Hematopoietic multipotent progenitor cell treated with erythropoietin and hydrocortisone succinate and interleukin-3 and kit ligand, for 15 days (in vitro differentiated cells): ENCODE measurements at places on chromosomes 1 and 21.

GRCh38 chr21:46153247-46154154 lies 1.9 kb downstream of the FTCD start:
- peak; percentile 54 for DNase-seq

DNA sequence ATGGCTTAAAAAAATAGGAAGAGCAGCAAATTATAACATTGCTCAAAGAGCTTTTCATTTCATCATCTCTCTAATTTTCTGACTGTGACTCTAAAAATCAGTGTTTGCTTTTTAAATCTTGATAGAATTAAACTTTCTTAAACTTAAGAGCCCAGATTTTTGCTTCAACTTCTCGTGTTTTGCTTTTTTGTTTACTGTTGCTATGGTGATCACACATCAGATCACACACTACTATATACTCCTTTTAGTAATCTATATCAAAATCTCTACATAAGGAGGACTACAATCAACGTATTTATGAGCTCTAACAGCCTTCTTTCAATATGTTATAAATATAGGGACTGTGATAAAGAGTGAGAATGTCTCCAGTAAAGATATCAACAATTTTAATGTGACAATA lies 537.3 kb downstream of the KCNT2 start:
- DNase-seq = no peak

DNA sequence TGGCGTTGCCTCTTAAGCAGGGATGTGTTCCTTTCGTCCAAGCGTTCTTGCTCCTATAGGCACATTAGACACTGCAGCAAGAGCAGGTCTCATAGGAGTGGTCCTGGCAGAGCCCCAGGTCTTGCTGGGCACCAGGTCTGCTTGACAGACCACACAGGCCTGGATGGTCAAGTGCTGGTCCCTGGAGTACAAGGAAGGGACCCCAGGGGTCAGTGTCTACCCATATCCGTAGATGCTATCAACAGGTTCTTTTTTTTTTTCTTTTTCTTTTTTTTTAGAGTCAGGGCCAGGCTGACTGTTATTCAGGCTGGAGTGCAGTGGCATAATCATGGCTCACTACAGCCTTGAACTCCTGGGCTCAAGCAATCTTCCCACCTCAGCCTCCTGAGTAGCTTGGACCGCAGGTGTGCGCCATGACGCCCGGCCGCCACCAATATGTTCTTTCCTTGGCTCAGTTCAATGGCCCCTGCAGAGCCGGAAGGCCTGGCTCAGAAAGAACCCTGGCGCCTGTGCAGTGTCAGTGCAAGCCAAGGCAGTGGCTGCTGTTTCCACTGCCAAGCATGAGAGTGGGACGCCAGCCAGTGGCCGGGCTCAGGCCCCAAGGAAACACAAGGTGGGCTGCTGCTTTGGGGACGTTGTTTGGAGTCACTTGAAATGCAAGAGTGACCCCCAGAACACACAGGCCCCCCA lies 10.0 kb upstream of the TNFRSF8 start:
- DNase-seq = no peak

DNA sequence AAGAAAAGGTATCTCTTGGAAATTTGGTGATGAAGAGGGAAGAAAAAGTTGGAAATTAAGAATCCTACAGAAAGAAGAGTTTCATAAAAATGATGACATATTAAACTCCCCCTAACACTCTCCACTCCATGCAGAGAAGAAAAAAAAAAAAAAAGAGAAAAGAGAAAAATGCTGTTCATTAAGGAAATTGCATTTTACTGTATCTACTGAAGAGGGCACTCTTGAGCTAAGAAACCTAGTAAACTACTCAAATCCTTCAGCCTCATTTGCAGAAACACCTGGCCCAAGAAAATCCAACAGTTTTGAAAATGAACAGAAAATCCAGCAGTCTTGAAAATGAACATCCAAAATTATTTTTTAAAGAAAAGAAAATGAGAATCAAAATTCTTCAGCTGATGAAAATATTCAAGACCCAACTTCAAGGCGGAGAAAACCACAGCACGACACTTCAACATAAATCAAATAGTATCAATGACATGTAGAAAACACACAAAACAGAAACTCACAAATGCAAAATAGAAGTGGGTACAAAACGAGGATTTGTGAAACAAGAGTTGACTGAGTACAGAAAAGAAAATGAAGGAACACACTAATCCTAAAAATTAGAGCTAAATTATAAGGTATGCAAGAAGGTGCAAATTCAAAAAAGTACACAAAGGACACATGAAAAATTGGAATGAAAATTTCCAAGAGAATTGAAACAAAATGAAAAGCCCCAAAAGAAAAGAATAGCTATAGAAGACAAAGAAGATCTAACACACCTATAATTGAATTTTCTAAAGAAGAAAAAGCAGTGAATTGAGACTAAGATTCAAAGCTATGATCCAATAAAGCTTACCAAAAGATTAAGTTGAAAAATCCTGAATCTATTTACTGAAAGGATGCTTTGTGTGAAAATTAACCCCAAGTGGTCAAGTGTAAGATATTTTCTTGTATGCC lies 73.2 kb upstream of the DNAJC6 start:
- DNase-seq = peak; percentile 86

DNA sequence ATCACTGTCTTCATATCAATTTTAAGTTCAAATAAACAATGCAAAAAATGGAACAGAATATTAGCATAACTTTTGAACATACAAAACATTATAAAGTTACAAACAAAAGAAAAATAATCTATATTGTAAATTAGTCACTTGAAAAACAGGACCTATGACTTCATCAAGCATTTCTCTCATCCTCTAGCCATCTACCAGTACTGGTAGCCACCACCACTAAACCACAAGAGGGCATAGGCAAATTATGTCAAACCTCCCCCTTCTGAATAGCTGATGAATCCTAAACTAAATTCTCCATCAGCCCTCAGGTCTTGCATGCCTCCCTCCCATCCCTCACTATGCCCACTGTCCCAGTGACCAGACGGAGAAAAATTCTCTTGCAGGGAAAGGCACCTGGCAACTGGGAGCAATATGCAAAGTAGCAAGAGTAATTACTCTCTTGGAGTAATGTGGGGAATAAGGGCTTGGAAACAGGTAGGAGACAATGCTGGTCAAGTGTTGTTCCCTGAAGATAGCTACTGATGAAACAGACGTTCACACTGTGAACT lies 37.1 kb downstream of the SSX2IP start:
- peak; percentile 17 for DNase-seq

GRCh38 chr1:161324020-161324419 lies 9.8 kb downstream of the SDHC start:
- no peak for DNase-seq

- no peak for DNase-seq
These were observed 341.5 kb downstream of the KCNH1 start for GRCh38 chr1:210792250-210793102.

GRCh38 chr21:34582506-34583150 lies 32.3 kb downstream of the RCAN1 start:
- no peak for DNase-seq

GRCh38 chr1:187961895-187962294 lies 1133.1 kb downstream of the PLA2G4A start:
- no peak for DNase-seq

GRCh38 chr1:44559330-44559729 lies 115.0 kb downstream of the TMEM53 start:
- no peak for DNase-seq

DNA sequence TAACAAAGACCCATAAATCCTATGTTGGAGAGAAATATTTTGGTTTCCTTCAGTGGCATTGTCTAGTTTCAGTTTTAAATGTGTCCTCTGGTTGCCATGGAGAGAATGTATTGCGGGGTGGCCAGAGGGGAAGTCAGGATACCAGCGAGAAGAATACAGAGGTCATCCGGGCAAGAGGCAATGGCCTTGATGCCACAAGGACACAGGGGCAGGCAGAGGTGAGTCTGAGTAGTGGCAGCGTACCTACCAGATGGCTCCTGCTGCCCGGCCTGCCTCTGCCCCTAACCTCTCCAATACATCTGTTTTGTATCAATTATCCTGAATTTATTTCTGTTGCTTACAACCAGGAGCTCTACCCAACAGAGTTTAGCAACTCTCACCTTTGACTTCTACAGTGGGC lies 14.9 kb downstream of the KLHDC7A start:
- DNase-seq = no peak

- DNase-seq = no peak
These were observed 30.4 kb upstream of the HHAT start for GRCh38 chr1:210298296-210298695.

DNA sequence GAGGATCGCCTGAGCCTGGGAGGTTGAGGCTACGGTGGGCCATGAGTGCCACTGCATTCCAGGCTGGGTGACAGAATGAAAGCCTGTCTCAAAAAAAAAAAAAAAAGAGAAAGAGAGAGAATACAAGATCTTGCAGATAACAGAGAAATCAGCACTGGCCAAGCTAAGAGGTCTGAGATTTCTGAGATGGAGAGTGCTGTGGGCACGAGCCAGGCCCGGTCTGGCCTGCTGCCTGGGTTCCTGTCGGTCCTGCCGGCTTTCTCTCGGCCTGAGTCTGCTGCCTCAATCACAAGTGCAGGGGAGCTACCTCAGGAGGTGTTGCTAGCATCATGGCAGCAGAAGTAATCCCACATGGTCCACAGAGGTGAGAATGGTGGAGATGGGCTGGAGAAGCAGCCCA lies 19.0 kb downstream of the ADORA1 start:
- DNase-seq = no peak

DNA sequence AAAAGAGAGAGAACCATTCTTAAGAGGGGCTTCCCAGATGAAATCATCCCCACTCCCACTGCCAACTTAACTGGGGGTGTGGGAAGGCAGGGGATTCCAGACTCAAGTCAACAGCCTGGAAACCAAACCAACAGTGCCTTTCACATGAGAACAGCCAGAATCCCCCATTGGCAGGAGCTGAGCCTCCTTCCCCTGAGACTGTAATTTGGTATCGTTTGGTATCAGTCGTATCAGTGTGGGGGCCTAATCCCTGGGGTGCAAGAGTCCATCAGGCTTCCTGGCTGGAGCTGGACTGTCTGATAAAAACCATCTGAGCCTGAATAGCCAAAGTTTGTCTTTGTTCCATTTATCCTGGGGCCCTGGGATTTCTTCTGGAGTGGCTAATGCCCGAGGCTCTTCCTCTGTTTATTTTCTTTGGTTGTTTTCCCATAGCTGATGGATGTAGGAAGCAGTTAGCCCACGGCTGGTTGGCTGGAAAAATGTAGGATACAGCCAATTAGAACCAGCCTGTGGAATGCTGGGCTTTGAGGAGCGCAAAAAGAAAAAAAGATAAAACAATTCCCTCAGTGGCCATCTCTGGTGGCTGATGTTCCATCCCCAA lies 84.6 kb downstream of the LAMC2 start:
- DNase-seq = no peak

GRCh38 chr1:155277902-155278688 lies 832 bp downstream of the HCN3 start:
- DNase-seq = peak; percentile 41

DNA sequence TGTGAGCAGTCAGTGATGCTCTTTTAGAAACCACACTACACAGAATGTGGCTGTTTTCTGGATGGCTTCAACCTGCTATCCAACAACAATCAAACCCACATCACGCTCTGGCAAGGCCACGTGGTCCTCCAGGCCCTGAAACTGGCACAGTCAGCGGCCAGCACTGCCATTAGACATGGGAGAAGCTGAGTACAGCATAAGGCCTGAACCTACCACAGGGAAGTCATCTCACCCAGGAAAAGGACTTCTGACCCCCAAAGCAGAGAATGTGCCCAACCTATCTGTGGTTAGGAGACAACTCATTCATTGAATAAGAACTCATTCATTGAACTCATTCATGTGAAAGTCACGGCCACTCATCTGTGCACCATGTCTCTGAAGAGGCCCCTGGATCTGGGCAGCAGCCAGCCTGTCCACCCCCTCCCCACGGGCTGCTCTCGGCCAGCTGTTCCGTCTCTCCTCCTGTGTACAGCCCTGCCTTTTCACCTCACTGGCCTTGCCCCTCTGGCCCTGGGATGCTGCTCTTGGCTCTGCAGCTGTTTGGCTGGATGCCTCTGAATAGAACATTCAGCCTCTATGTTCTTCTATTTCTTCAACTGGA lies 41.1 kb downstream of the C1orf198 start:
- DNase-seq = no peak

DNA sequence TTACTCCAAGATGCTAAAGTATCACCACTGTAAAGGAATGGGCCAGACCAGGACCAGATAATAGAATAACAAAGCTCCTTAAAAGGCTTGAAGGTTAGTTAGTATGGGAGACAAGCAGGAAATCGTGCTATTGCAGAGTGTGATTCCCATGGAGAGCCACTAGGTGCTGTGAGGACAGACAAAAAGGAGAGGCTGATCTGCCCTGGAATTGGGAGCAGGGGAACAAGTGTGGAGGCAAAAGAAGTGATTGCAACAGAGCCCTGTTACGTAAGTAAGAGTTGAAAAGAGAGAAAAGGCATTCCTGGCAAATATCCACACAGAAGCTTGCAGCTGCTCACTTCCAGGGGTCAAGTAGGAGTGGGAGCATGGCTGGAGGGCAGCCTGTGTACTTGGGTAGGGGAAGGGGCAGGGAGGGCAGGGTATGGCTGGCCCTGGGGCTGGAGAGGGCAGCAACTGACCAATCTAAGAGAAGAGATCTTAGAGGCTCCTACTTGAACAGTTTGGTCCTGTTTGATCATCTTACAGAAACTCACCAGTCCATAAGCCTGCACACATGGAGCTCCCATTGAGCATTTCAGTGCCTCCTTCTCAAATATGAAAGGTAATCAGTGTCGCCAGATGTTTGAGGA lies 207.7 kb upstream of the GJB5 start:
- DNase-seq = no peak

DNA sequence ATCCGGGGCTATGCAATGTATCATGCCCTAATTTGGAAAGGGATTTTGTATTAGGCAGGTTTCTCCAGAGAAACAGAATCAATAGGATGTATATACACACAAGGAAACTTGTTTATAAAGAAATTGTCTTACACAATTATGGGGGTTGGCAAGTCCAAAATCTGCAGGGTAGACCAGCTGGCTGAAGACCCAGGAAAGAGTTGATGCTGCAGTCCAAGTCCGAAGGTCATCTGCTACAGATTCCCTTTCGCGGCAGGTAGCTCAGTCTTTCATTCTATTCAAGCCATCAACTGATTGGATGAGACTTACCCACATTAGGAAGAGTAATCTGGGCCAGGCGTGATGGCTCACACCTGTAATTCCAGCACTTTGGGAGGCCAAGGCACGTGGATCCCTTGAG lies 54.6 kb upstream of the CXADR start:
- no peak for DNase-seq

DNA sequence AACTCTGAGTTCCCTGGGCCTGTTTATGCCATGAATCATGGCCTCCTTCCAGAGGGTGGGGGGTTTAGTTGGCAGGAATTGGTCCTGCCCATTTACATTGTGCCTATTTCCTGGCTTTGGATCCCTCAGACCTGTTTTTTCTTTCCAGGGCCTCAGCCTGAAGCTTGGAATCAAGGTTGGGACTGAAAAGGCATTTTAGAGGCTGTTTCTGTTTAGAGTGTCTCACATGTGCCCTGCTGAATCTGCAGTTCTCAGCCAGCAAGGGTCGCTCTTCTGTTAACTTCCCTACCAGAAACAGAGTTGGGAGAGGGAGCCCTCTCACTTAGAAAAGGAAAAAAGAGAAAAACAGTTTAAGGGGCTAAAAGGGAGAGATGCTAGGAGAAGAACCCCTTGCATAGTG lies 191.1 kb downstream of the PTPRC start:
- no peak for DNase-seq

- DNase-seq = no peak
These were observed 139.8 kb downstream of the KAZN start for GRCh38 chr1:14738235-14738634.
